Epithelial cell of esophagus (primary cell): ENCODE measurements at places on chromosomes 2 and 18.

- no peak for DNase-seq
These were observed 8.9 kb downstream of the ASPRV1 start for GRCh38 chr2:69952336-69953115.

DNA sequence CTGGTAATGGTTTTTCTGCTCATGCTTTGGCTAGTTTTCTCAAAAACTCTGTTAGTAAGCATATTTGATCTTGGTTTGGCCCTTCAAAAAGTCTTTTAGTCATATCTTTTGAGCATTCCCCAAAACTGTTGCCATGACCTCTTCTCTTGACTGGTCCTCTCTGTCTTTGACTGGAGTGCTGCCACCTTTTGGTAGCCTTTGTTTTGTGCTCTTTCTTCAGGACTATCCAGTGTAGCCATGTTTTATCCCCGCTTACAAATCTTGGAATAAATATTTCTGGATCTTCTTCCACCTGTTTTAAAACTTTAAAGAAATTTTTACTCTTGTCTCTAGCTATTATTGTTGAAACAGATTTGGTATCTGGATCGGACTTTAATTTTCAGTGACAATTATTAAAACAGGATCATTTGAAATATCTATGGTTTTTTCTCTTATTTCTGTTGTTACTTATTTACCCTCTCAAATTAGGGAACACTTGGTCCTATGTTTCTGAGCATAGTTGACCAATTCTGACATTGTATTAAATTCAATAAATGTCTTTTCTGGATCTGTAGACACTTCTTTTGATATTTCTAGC is 965 bp upstream of the ELOA2 start:
- DNase-seq, result peak; percentile 38

- no peak for DNase-seq
These were observed 72.1 kb upstream of the CTDP1 start for GRCh38 chr18:79607361-79607952.

- DNase-seq, result no peak
These were observed 139.1 kb downstream of the DNAH7 start for GRCh38 chr2:195929531-195929930.

DNA sequence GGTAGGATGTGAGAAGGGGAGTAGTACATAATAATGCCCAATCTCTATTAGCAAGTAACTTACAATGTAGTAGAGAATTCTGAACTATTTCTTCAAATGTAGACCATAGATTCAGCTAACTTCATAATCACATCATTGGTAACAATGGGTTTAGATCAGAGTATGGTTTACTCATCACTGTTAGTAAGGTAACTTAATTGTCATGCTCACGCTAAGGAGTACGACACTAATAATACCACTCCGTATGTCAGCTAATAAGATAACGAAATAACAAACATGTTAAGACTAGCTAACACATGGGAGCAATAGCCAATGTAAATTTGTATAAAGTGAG is 56.4 kb upstream of the CCDC141 start:
- DNase-seq, result no peak

- peak; percentile 92 for DNase-seq
These were observed 22.6 kb downstream of the DHRS9 start for GRCh38 chr2:169091761-169092519.

- DNase-seq, result no peak
These were observed 34.7 kb downstream of the ST6GAL2 start for GRCh38 chr2:106851087-106851874.

- DNase-seq, result no peak
These were observed 507.6 kb downstream of the PID1 start for GRCh38 chr2:228763379-228763981.

DNA sequence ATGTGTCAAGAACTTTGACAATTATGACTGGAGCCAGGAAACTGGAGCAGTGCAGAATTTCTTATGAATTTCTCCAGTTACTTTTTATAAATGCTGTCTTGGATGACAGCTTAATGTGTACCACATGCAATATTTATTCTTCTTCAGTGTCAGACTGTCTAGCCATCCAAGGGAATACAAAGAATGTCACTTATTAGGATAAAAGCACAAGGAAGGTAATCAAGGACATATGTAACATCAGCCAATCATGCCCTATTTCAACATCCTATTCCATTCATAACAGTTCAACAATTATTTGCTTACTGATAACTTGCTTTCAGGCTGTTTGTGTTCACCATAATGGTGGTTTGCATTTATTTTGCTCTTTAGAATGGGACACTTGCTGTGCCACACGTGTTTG is 139.8 kb downstream of the OLA1 start:
- DNase-seq, result no peak

- peak; percentile 11 for DNase-seq
These were observed 88.3 kb upstream of the CCDC68 start for GRCh38 chr18:55047546-55047945.
